Tibial nerve (tissue), 4 donors: ENCODE measurements at places on chromosomes 4 and X. TPM values are rescaled to one million over a fixed set of nuclear protein-coding genes. Genes with fewer than 3 reads are reported as not detected.

- DNase-seq: no peak
- no peaks in the 10 kb centered on the region for H3K27me3 ChIP-seq
- no peaks in the 10 kb centered on the region for H3K4me1 ChIP-seq
- H3K27ac ChIP-seq: no peak overlapping the region
Observed at GRCh38 chr4:80726471-80726870, 304.0 kb upstream of the BMP3 start.

- H3K27me3 ChIP-seq: no peaks in the 10 kb centered on the region
- no peak overlapping the region for H3K4me3 ChIP-seq
- no peak overlapping the region for H3K27ac ChIP-seq
- no peaks in the 10 kb centered on the region for H3K4me1 ChIP-seq
- DNase-seq: no peak
- H3K36me3 ChIP-seq: no peaks in the 10 kb centered on the region
Observed at GRCh38 chrX:29581223-29581622, 634.1 kb upstream of the MAGEB2 start.

DNA sequence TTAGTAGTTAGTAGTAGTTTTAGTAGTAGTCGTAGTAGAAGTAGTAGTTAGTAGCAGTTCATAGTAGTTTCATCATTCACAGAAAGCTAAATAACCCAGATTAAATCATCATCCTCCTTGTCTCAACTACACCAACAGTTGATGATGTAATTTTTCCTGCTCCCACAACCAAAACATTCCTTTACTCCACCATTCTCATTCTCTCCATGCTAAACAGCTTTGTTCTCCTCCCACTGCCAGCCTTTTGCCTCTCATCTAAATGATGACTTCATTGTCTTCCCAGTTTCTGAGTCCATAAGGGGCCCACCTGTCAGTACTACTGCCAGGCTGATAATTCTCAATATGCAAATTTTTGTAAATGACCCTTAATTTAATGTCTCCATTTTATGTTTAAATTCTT, 68.9 kb downstream of the ARHGAP24 start:
- no peak overlapping the region for H3K27ac ChIP-seq
- no peaks in the 10 kb centered on the region for H3K36me3 ChIP-seq
- no peaks in the 10 kb centered on the region for H3K4me1 ChIP-seq
- H3K27me3 ChIP-seq: no peaks in the 10 kb centered on the region
- H3K4me3 ChIP-seq: no peak overlapping the region
- DNase-seq: no peak

Gene GAGE13
- total RNA-seq: not detected

DNA sequence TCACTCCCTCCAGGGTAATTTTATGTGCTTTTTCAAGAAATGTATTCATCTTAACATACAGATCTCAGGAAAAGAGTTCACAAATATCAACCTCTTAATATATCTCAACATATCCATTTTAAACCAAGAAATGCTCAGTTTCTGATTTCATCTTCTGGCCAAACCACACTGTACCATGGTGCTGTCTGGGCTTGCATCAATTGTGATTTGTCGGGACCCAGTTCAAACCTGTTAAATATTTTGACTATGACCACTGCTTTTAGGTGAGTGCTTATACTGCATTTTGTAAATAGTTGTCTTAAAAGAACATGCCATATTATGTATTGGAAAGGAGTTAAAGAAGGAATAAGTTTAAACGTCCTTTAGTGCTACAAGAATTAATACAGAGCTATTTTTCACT, 352.1 kb downstream of the SPOCK3 start:
- H3K27me3 ChIP-seq: no peaks in the 10 kb centered on the region
- no peaks in the 10 kb centered on the region for H3K4me1 ChIP-seq
- no peak for DNase-seq
- H3K27ac ChIP-seq: no peak overlapping the region

Gene SHROOM2
- 5.0 TPM for total RNA-seq

- H3K4me1 ChIP-seq: no peaks in the 10 kb centered on the region
- no peaks in the 10 kb centered on the region for H3K27me3 ChIP-seq
- H3K4me3 ChIP-seq: no peak overlapping the region
- H3K27ac ChIP-seq: no peak overlapping the region
- DNase-seq: no peak
- no peaks in the 10 kb centered on the region for H3K36me3 ChIP-seq
Observed at GRCh38 chrX:68571610-68572311, 72.9 kb downstream of the YIPF6 start.

GRCh38 chr4:15875663-15876460, 62.7 kb downstream of the FGFBP1 start:
- no peak for DNase-seq
- H3K27me3 ChIP-seq: no peaks in the 10 kb centered on the region
- no peaks in the 10 kb centered on the region for H3K36me3 ChIP-seq
- H3K4me3 ChIP-seq: no peak overlapping the region
- no peaks in the 10 kb centered on the region for H3K4me1 ChIP-seq

DNA sequence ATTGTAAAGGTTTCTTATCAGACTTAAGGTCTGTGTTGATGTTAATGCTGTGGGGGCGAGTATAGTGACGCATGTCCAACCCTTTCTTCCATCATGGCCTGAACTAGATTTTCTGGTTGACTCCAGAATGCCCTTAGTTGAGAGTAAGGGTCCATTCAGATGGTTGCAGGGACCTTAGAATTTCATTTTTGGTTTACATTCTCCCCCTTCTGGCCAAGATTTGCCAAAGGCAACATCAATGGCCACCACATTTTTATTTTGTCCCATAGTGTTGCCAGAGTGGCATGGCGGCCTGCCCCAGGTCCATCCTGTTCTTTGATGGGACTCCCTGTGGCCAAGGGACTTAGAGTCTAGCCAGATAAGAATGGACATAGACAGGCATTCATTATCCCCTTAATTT, 368.5 kb downstream of the GPM6A start:
- DNase-seq: no peak
- no peaks in the 10 kb centered on the region for H3K27me3 ChIP-seq
- no peak overlapping the region for H3K27ac ChIP-seq
- H3K4me3 ChIP-seq: no peak overlapping the region
- H3K36me3 ChIP-seq: no peaks in the 10 kb centered on the region

DNA sequence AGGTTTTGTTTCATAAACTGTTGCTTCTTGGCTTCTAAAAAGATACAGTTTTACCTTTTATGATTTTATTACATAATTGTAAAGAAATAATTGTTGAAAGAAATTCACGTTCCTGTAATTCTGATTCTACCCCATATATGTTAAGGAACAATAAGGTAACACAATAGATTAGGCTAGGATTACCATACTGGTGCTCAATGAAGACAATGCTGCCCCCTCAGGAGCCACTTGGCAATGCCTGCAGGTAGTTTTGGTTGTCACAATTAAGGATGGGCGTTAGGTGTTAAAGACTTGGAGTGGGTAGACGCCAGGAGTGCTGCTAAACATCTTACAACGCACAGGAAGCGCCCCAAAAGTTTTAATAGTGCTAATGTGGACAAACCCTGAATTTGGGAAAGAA, 133.2 kb downstream of the NLGN4X start:
- H3K4me1 ChIP-seq: no peaks in the 10 kb centered on the region
- DNase-seq: no peak
- H3K27ac ChIP-seq: no peak overlapping the region
- no peak overlapping the region for H3K4me3 ChIP-seq
- no peaks in the 10 kb centered on the region for H3K27me3 ChIP-seq

GRCh38 chrX:110836982-110837381, 41.4 kb upstream of the CHRDL1 start:
- H3K4me3 ChIP-seq: no peak overlapping the region
- no peak overlapping the region for H3K27ac ChIP-seq
- DNase-seq: no peak
- no peaks in the 10 kb centered on the region for H3K27me3 ChIP-seq

DNA sequence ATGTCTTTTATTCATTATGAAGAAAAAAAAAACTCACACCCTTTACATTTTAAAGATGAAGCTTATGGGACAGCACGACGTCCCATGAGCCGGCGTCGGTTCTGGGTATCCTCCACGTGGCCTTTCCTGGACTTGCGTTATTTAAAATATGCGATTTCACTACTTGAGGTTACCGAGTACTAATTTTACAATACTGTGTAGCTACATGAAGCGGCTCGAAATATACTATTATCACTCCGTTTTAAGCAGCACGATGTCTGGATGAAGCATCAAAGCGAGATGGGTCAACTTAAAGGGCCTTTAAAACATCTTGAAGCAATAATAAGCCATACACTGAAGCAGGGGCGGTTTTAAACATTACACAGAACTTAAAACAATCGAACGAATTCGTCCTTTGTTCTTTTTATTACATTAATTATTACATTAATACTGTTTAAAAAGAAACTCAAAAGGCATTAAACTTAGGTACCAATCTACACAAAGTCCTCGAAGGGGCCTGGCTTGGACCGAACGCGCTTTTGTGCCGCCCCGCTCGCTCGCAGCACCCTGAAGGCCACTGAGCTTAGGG, 1.4 kb upstream of the KLF3 start:
- DNase-seq: no peak
- peak overlapping the region; percentile 99 for H3K27ac ChIP-seq
- H3K4me3 ChIP-seq: peak overlapping the region; percentile 66

GRCh38 chr4:115456231-115456630, 342.8 kb upstream of the NDST4 start:
- no peak for DNase-seq
- H3K4me3 ChIP-seq: no peak overlapping the region
- H3K4me1 ChIP-seq: no peaks in the 10 kb centered on the region
- H3K36me3 ChIP-seq: no peaks in the 10 kb centered on the region
- H3K27me3 ChIP-seq: no peaks in the 10 kb centered on the region
- H3K27ac ChIP-seq: no peak overlapping the region

DNA sequence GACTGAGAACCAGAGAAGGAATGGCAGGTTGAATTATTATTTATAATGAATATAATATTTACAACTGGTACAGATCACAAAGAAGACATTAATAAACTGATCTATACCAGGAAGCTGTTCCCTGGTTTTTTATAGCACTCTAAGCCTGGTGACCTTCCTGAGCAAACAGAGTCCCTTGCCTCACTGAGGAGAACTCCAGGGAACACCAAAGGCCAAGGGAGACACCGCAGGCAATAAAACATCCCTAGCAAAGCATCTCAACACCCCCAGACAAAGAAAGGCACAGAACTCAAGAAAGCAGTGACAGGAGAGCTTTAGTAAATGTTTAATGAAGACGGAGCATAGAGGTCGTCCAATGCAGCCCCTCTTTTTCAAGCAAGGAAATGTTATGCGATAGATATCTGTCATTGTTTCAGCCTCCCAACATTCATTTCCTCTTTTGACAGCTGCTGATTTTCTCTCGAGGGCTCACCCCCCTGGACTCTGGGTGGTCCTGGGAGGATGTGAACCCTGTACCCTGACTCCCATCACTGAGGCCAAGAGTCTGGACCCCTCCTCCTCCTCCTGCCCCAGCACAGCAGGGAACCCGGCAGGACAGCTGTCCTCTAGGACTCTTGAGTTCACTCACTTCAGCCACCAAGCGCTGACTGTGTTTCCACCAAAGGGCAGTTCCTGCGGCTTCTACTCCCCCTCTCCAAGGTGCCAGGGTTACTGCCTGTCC, 342.5 kb upstream of the GATB start:
- H3K36me3 ChIP-seq: no peaks in the 10 kb centered on the region
- DNase-seq: no peak

Gene TLR2
- total RNA-seq: 44.6 TPM

DNA sequence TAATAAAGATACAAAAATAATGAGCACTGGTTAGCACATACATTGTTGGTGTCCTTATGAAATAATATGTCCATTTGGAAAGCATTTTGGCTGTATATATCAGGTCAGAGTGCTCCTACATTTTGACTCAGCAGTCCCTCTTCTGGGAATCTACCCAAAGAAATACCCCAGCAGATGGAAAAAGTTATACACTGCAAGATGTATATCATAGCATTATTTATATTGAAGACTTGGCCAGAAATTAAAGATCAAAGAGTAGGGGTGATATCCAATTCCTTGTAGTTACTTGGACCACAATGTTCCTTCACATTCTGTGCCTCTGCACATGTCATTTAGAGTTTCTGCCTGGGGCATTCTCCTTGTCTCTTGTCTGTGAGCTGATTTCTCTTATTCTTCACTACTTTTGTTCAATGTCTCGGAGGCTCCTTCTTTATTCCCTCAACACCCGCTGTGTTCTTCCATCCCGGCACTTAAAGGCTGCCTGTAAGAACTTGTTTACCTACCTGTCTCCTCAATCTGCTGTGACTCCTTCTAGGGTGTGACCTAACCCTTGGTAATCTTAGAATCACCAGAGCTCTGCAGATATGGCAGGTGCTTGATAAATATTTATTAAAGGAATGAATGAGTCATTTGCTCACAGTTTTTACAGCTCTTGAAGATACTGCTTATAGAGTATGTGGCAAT, 3.1 kb upstream of the TSPAN5 start:
- no peak overlapping the region for H3K27ac ChIP-seq
- H3K27me3 ChIP-seq: no peaks in the 10 kb centered on the region
- H3K4me3 ChIP-seq: no peak overlapping the region

DNA sequence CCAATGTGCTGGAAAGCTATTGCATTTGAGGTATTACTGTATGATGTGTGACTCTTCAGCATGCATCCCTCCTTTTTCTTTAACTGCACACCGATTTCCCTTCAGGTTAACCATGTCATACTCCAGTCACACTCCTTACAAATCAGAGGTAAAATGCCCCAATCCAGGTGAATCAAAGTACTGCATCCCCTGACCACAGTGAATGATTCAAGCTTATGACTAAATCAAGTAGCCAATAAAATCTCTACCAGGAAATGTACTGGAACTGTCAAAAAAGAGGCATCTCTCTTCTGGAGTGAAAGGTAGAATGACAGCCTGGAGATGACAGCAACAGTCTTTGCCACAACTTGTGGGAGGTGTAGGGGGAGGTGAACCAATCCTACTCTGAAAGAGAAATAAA, 10.4 kb downstream of the ADAMTS3 start:
- no peak overlapping the region for H3K27ac ChIP-seq
- no peaks in the 10 kb centered on the region for H3K27me3 ChIP-seq
- no peaks in the 10 kb centered on the region for H3K36me3 ChIP-seq
- no peaks in the 10 kb centered on the region for H3K4me1 ChIP-seq
- no peak overlapping the region for H3K4me3 ChIP-seq

- no peaks in the 10 kb centered on the region for H3K36me3 ChIP-seq
- H3K4me3 ChIP-seq: peak overlapping the region; percentile 50
- H3K4me1 ChIP-seq: no peaks in the 10 kb centered on the region
- H3K27ac ChIP-seq: peak overlapping the region; percentile 88
Observed at GRCh38 chr4:119025916-119026661, 109.5 kb upstream of the MYOZ2 start.

DNA sequence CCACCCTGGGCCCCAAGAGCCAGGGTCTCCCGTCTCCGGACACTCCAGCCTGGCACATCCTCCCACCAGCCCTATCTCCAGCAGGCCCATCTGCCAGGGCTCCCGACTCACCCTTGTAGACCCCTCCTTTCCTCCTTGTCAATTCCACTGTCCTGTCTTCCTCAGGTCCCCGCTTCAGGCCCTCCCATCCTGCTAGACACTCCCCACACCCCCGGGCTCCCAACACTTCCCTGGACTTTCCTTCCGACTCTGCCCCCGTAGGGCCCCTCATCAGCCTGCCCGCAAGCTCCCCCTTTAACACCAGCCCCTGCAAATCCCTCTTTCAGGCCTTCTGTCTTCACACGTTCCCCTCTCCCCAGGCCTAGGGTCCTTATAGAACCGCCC, 1.1 kb downstream of the PRAF2 start:
- H3K36me3 ChIP-seq: peaks cover 33% of the 10 kb centered on the region
- no peak overlapping the region for H3K27ac ChIP-seq
- H3K27me3 ChIP-seq: no peaks in the 10 kb centered on the region
- H3K4me3 ChIP-seq: peak overlapping the region; percentile 50
